ENCODE measurements at places on chromosomes 6 and 20.

GRCh38 chr20:11676630-11677287, 240.9 kb upstream of the BTBD3 start:
- no peak for DNase-seq

- no peak for DNase-seq
These were observed 55.2 kb upstream of the RREB1 start for GRCh38 chr6:7052443-7053011.

GRCh38 chr20:913306-913849, 2.8 kb downstream of the ANGPT4 start:
- no peak for DNase-seq

GRCh38 chr6:71745525-71745924, 140.8 kb upstream of the RIMS1 start:
- no peak for DNase-seq

DNA sequence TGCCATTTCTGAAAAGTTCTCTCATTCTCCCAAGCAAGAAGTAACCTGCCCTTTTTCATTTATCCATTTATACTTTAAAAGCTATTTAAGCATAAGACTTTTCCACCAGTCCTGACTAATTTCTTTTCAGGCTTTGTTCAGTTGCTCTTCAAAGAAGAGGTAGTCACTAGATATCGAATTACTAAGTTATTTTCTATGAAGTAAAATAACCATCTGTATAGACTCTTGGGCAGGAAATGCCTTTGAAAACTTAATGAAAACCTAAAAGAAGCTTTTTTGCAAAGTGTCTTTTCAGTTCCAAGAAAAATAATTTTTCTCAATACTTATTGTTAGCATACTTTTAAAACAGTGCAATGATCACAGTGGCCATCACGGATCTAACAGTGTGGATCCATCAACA, 31.3 kb upstream of the LAMP5 start:
- DNase-seq = no peak

GRCh38 chr6:73657201-73657600, 3.4 kb upstream of the SLC17A5 start:
- no peak for DNase-seq

Measured in activated effector memory CD4-positive, alpha-beta T cell treated with anti-CD3 and anti-CD28 coated beads, Interleukin-2, amount 50 U/mL, for 16 hours (primary cell).